ENCODE measurements at places on chromosomes 5 and 9. TPM values are rescaled to one million over a fixed set of nuclear protein-coding genes. Genes with fewer than 3 reads are reported as not detected.

- H3K4me3 ChIP-seq: no peak overlapping the region
- H3K27ac ChIP-seq: no peak overlapping the region
- H3K36me3 ChIP-seq: no peaks in the 10 kb centered on the region
- no peaks in the 10 kb centered on the region for H3K27me3 ChIP-seq
Measured at GRCh38 chr5:104095527-104095926, 532.9 kb upstream of the NUDT12 start.

The TMEM174 gene
- not detected for total RNA-seq

- 0 out of 2 replicates have a peak, but pooled peaks cover 3% of the 10 kb centered on the region for H3K36me3 ChIP-seq
- DNase-seq: no peak
Measured at GRCh38 chr5:168174376-168174775, 117.1 kb upstream of the WWC1 start.

DNA sequence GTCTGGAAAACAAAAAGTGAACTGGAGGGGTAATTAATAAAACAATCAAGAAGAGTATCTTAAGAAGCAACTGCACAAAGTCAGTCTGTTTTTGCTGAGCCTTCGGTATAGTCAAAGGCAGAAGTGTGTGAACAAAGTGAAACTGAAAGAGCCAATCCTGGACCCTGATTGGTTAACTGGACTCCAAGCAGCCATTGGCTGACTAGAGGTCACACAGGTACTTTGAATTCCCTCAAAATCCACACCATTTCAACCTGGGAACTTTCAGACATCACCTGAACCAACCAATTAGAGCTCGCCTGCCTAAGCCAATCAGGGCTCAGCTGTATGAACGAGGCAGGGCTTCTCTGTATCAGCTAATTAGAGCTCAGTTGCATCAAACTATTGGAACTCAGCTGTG, 286.7 kb downstream of the TLE4 start:
- H3K36me3 ChIP-seq: no peaks in the 10 kb centered on the region
- no peaks in the 10 kb centered on the region for H3K27me3 ChIP-seq
- peak; percentile 4 for DNase-seq
- H3K4me1 ChIP-seq: no peaks in the 10 kb centered on the region
- H3K27ac ChIP-seq: no peak overlapping the region

The GLDC gene
- total RNA-seq: not detected

GRCh38 chr5:149647334-149647733, 66.0 kb downstream of the ARHGEF37 start:
- no peaks in the 10 kb centered on the region for H3K36me3 ChIP-seq
- no peaks in the 10 kb centered on the region for H3K4me1 ChIP-seq
- DNase-seq: no peak
- no peak overlapping the region for H3K4me3 ChIP-seq
- no peak overlapping the region for H3K27ac ChIP-seq
- H3K27me3 ChIP-seq: no peaks in the 10 kb centered on the region

GRCh38 chr9:134436379-134436762, 110.1 kb downstream of the RXRA start:
- H3K4me3 ChIP-seq: no peak overlapping the region
- peaks cover 33% of the 10 kb centered on the region for H3K36me3 ChIP-seq
- H3K27me3 ChIP-seq: no peaks in the 10 kb centered on the region
- DNase-seq: no peak

The RPS14 gene
- 2,445 TPM for total RNA-seq

GRCh38 chr5:95022967-95023695, 261.8 kb downstream of the MCTP1 start:
- H3K27ac ChIP-seq: peak overlapping the region; percentile 21
- peaks cover 10% of the 10 kb centered on the region for H3K4me1 ChIP-seq
- no peaks in the 10 kb centered on the region for H3K27me3 ChIP-seq
- no peaks in the 10 kb centered on the region for H3K36me3 ChIP-seq
- peak; percentile 36 for DNase-seq

DNA sequence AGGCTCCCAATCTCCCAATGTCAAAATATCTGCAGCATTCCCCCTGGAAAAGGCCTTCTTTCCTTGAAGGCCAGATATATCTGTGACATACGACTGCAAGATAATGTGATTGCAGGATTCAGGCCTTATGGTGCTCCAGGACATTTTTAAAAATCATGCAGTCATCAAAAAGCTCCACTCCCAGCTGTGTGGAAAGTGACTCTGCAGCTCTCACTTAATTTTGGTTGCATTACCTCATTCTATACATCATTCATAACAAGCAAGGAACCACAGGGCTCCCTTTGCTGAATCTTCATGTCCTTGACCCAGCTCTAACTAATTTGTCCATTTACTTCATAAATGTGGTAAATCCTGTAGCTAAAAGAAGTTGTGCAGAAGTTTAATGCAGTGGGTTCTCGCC, 386.2 kb upstream of the SLC30A5 start:
- no peaks in the 10 kb centered on the region for H3K4me1 ChIP-seq
- no peak overlapping the region for H3K4me3 ChIP-seq
- no peaks in the 10 kb centered on the region for H3K27me3 ChIP-seq
- H3K27ac ChIP-seq: no peak overlapping the region
- no peaks in the 10 kb centered on the region for H3K36me3 ChIP-seq

The ALDH1A1 gene
- not detected for total RNA-seq

The TMEM167A gene
- 144 TPM for total RNA-seq

The SLC6A19 gene
- total RNA-seq: not detected

The KCNV2 gene
- total RNA-seq: not detected

The IL5 gene
- not detected for total RNA-seq

DNA sequence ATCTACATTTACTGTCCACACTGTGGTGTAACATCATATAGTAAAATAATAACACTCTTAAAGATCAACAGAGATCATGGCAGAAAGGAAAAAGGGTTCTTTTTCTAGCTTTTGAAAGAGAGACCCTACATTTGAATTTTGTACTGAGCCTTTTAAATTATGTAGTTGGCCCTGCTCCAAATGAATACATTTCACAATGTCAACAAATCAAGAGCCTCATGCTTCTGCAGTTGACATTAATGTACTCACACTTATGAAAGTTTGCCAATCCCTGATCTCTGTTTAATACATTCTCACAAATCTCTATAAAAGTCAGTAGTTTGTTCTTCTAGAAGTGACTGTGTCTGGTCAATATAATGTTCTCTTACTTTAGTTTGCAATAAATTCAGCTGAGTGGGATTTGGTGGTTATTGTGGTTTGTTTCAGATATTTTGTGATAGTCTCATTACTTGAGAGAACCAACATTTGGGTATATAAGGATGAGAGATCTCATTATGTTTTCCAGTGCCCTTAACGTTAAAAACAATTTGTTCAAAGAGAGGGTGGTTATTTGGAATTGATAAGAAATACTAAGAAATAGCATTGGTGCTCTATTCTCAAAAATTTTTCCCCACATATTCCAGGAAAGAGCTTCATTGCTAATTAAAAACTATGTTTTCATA, 277.8 kb upstream of the FTMT start:
- H3K27ac ChIP-seq: no peak overlapping the region
- H3K4me3 ChIP-seq: no peak overlapping the region
- H3K4me1 ChIP-seq: no peaks in the 10 kb centered on the region

DNA sequence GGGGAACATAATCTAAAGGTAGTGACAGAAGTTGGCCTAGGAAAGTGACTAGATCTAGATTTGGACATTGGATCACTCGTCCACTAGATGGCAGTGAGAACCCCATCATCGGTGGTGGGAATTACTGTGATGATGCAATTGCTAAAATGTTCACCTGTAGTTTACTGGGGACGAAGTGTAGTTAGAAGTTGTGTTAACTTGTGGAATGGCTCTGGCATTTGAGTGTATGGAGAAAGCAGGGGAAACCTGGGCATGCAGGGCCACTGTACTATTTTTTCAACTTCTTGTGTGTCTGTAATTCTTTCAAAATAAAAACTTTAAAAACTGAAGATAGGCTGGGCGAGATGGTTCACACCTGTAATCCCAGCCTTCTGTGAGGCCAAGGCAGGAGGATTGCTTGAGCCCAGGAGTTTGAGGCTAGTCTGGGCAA, 75.5 kb downstream of the PHAX start:
- no peaks in the 10 kb centered on the region for H3K27me3 ChIP-seq

The NSG2 gene
- total RNA-seq: not detected

The AK6 gene
- total RNA-seq: 65.2 TPM

DNA sequence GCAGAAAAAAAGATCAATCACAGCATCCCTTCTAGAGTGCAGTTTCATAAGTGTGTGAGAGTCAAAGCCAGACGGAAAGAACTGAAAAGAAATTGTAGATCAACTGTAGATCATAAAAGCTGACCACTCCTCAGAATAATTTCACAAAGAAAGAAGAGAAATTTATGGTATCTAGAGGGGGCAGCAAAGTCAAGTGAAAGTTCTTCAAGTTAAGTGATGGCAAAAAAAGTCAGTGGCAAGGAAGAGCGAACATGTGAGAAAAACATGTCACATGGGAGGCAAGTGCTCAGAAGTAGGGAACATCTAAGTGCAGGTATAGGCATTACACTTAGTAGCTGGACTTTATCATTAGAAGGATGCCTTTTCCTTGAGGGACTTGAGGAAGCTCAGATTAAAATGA, 245.1 kb upstream of the ISL1 start:
- no peaks in the 10 kb centered on the region for H3K27me3 ChIP-seq
- H3K36me3 ChIP-seq: no peaks in the 10 kb centered on the region
- DNase-seq: no peak
- H3K4me3 ChIP-seq: no peak overlapping the region
- H3K27ac ChIP-seq: no peak overlapping the region

The KIAA1958 gene
- total RNA-seq: 0.09 TPM

GRCh38 chr9:109506097-109506712, 8.1 kb upstream of the PTPN3 start:
- H3K36me3 ChIP-seq: no peaks in the 10 kb centered on the region
- H3K27me3 ChIP-seq: no peaks in the 10 kb centered on the region
- H3K4me3 ChIP-seq: no peak overlapping the region
- peaks cover 14% of the 10 kb centered on the region for H3K4me1 ChIP-seq
- no peak overlapping the region for H3K27ac ChIP-seq

The CTXN3 gene
- not detected for total RNA-seq

GRCh38 chr5:4662756-4663155, 477.4 kb upstream of the ADAMTS16 start:
- no peak overlapping the region for H3K4me3 ChIP-seq
- no peaks in the 10 kb centered on the region for H3K4me1 ChIP-seq

- no peaks in the 10 kb centered on the region for H3K36me3 ChIP-seq
- peak; percentile 73 for DNase-seq
- H3K4me1 ChIP-seq: peaks cover 32% of the 10 kb centered on the region
- peaks cover 25% of the 10 kb centered on the region for H3K27me3 ChIP-seq
Measured at GRCh38 chr9:86947146-86948073, at the start of gene GAS1. GAS1 (minus strand) TSS chr9:86947506; CDS start chr9:86946779, 727 bp downstream.

GRCh38 chr5:150295172-150295634, 5.6 kb upstream of the CAMK2A start:
- H3K27ac ChIP-seq: no peak overlapping the region
- H3K27me3 ChIP-seq: no peaks in the 10 kb centered on the region
- H3K4me3 ChIP-seq: no peak overlapping the region
- no peaks in the 10 kb centered on the region for H3K36me3 ChIP-seq

DNA sequence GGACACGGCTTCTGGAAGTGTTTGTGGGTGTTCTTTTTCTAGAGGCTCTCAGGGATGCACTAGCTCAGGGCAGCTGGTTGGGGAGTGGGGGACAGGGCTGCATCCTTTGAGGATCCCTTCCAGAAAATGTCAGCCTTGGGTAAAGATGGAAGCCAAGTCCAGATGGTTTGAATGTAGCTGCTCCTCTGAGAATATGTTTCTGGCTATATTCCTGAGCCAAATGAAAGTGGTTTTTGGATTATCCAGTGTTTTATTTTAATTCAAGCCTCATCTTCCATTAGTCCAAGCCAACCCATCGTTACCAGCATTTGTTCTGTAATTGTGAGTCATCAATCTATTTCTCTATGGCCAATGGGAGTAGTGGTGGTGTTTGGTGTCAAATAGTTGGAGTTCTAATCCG, 70.4 kb downstream of the SPRY4 start:
- no peak overlapping the region for H3K27ac ChIP-seq
- no peak overlapping the region for H3K4me3 ChIP-seq
- no peak for DNase-seq
- no peaks in the 10 kb centered on the region for H3K36me3 ChIP-seq

DNA sequence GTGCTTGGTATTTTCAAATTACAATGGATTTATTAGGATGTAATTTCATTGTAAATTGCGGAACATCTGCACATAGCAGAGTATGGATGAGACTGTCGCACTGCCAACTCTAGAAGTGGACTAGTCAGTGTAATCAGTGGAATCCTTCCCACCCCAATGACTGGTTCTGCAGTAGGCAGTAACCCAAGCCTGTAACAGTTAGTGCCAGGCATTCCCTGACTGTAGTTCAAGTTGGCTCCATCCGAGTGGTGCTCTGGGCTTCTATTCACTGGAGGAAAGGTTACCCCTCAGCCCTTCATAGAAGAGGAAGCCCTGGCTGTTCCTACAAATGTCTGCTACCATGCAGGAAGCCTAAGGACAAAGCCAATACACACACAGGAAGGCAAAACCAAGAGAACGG, 23.2 kb downstream of the AK3 start:
- DNase-seq: no peak
- no peak overlapping the region for H3K27ac ChIP-seq
- H3K4me1 ChIP-seq: peaks cover 5% of the 10 kb centered on the region
- H3K36me3 ChIP-seq: peaks cover 3% of the 10 kb centered on the region

GRCh38 chr9:89792189-89793123, 187.6 kb downstream of the GADD45G start:
- H3K36me3 ChIP-seq: no peaks in the 10 kb centered on the region
- H3K4me3 ChIP-seq: no peak overlapping the region
- no peaks in the 10 kb centered on the region for H3K27me3 ChIP-seq
- no peak for DNase-seq
- H3K27ac ChIP-seq: no peak overlapping the region

DNA sequence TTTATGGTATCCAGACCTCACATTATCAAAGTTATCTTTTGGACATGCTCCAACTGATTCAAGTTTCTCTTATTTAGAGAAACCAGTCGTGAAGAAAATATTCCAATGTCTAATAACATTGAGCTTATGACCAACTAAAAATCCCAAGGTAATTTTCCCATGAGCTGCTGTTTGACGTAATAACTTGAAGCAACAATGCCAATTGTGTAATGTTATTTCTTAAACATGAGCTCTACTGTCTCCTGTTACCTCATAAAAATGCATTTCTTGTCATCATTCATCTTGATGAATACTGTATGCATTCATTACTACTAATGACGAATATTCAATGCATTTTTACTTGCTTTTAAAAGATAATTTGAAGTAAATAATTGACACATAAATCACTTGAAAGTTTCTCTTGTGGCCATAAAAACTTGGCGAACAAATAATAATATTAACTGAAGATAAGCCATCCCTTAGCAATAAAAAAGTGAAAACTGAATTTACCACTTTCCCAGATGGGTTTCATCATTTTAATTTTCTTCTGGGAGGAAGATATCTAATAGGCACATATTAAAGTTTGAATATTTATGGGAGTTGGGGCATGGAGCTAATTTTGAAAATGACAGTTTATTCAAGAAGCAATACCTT, 424 bp upstream of the MARCOL start:
- no peak overlapping the region for H3K4me3 ChIP-seq
- H3K36me3 ChIP-seq: no peaks in the 10 kb centered on the region
- no peaks in the 10 kb centered on the region for H3K4me1 ChIP-seq
- no peak for DNase-seq
- H3K27ac ChIP-seq: no peak overlapping the region

Data from SJSA1 (cell line).